Stimulated activated memory B cell treated with anti-CD40 and anti-IgM and Interleukin-4, amounts not matched to agents 10 μg/mL and 1 μg/mL and 100 μg/mL, for 72 hours (primary cell): ENCODE measurements at places on chromosomes 4 and X.

- no peak for ATAC-seq
These were observed 44.1 kb downstream of the SLC16A2 start for GRCh38 chrX:74465424-74465823.

GRCh38 chr4:186693159-186693815 is 30.4 kb downstream of the FAT1 start:
- no peak for ATAC-seq

GRCh38 chr4:54683616-54684346 is 26.0 kb downstream of the KIT start:
- ATAC-seq = peak; percentile 49

GRCh38 chrX:69361311-69361845 is 142.7 kb upstream of the NALF2 start:
- no peak for ATAC-seq

GRCh38 chrX:1139185-1139500 is 73.3 kb downstream of the CRLF2 start:
- no peak for ATAC-seq

GRCh38 chrX:39726771-39727170 is 371.0 kb downstream of the BCOR start:
- ATAC-seq = no peak
